GM23248 (cell line): ENCODE measurements at places on chromosomes 5 and 9. TPM values are rescaled to one million over a fixed set of nuclear protein-coding genes. Genes with fewer than 3 reads are reported as not detected.

DNA sequence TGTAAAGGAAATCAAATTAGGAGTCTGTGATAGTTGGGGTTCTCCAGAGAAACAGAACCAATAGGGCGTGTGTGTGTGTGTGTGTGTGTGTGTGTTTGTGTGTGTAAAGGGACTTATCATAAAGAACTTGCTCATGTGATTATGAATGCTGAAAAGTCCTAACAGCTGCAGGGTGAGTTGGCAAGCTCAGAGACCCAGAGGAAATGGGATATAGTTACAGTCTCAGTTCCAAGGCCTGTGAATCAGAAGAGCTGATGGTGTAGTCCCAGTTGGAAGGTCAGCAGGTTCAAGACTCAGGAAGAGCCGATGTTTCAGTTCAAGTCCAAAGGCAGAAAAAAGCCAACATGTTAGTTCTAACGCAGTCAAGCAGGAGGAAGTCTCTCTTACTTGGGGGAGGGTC is 214.2 kb downstream of the ELAVL2 start:
- DNase-seq, result no peak
- H3K27ac ChIP-seq, result no peak overlapping the region
- no peaks in the 10 kb centered on the region for H3K36me3 ChIP-seq

DNA sequence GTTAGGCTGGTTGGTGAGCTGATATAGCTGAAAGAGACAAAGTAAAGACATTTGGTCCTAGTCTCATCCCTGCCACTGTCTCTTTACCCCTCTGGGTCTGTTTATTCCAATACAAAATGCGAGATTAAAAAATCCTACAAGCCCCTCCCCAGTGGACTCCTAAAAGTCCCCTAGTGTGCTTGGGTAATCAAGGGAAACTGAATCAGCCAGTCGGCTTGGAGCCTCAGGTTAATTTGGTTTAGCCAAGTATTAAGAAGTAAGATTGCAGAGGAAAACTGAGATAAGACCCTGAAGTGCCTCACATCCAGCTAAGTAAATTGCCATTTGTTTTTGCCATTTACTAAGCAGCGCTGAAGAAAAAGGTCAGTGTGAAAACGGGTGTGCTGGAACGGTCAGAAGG is 10.4 kb downstream of the NIM1K start:
- DNase-seq, result no peak
- no peaks in the 10 kb centered on the region for H3K36me3 ChIP-seq
- no peak overlapping the region for H3K4me3 ChIP-seq
- no peak overlapping the region for H3K27ac ChIP-seq
- no peaks in the 10 kb centered on the region for H3K27me3 ChIP-seq

- DNase-seq, result no peak
- 0 out of 2 replicates have a peak, but pooled peaks cover 13% of the 10 kb centered on the region for H3K27me3 ChIP-seq
- no peaks in the 10 kb centered on the region for H3K4me1 ChIP-seq
- H3K27ac ChIP-seq, result no peak overlapping the region
- no peaks in the 10 kb centered on the region for H3K36me3 ChIP-seq
Measured at GRCh38 chr9:69295872-69296552, 29.0 kb upstream of the ENTREP1 start.

- no peaks in the 10 kb centered on the region for H3K27me3 ChIP-seq
- no peak overlapping the region for H3K27ac ChIP-seq
- no peaks in the 10 kb centered on the region for H3K36me3 ChIP-seq
- no peak for DNase-seq
- no peaks in the 10 kb centered on the region for H3K4me1 ChIP-seq
- no peak overlapping the region for H3K4me3 ChIP-seq
Measured at GRCh38 chr9:135647884-135648283, 8.5 kb upstream of the GLT6D1 start.

DNA sequence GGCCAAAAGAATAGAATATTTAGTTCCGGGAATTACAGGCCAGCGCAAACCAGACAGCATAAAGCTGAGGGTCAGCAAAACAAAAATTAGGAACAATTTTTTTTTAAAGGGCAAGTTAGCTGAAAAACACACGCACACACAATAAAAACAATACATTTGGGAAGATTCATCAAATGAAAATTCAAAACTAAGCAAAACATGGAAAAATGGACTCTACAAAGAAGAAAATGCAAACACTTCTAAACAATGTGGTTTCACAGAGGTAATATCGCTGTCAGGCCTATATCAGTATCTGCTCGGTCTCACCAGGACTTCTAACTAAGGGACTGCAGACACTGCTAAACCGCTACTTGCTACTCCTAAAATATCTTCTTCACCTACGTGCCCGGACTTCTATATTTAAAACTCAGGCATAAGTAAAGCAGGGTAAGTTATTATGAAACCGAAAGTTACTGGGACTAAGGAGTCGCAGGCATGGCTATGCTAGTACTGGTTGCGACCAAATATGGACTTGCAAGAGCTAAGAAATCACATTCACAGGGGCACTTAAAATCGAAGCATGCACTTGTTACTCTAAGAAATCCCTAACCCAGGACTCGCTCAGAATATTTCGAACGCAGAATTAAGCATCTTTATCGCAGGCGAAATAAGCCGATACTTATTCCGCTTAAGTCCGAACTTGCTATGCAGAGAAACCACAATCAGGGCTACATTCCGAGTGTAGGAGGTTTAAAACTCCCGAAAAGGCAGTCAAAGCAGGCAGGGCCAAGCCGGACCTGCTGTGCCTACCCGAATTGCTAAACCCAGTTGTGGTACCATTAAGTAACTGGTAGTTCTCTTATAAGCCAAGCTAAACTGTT is 2.3 kb downstream of the ANXA2R start:
- peak overlapping the region; percentile 75 for H3K4me3 ChIP-seq
- no peaks in the 10 kb centered on the region for H3K27me3 ChIP-seq
- peaks cover 4% of the 10 kb centered on the region; the same call in 1 of the 2 replicates for H3K4me1 ChIP-seq
- peak overlapping the region; percentile 38 for H3K27ac ChIP-seq

The SYK gene
- 0.18 TPM in 1 of 2 replicates, not detected in the other for polyA plus RNA-seq

The KCNV2 gene
- polyA plus RNA-seq, result not detected in 2 replicates

The TMEM171 gene
- 11.0 and 12.3 TPM in 2 replicates for polyA plus RNA-seq

The SPOCK1 gene
- polyA plus RNA-seq, result 471 and 532 TPM in 2 replicates
